ENCODE measurements at places on chromosomes 4 and X.
A peak's percentile ranks its signal among the peaks of the same experiment; 100 is the strongest.

GRCh38 chrX:23598575-23598974 lies 68.7 kb upstream of the PRDX4 start:
- no peak for DNase-seq

DNA sequence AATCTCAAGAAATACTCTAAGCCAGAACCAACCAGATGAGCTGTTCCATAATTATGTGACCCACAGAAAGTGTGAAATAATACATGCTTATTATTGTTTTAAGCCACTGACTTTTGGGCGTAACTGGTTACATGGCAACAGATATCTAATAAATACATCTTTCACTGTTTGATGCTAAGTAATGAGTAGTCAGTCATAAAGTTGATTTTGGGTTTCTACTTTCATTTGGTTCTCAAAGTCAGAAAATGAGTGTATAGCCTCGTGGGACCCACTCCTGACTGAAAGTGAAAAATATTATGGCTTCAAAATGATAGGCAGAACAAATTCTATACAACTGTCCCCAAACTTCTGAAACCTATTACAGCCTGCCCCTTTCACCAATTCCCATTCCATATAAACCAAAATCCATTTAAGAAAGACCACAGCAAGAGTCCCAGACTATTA lies 88.0 kb upstream of the CBR4 start:
- DNase-seq, result no peak

GRCh38 chr4:150336676-150337412 lies 245.1 kb upstream of the MAB21L2 start:
- DNase-seq, result peak; percentile 31

GRCh38 chr4:1736812-1737211 lies 15.5 kb downstream of the TACC3 start:
- no peak for DNase-seq

DNA sequence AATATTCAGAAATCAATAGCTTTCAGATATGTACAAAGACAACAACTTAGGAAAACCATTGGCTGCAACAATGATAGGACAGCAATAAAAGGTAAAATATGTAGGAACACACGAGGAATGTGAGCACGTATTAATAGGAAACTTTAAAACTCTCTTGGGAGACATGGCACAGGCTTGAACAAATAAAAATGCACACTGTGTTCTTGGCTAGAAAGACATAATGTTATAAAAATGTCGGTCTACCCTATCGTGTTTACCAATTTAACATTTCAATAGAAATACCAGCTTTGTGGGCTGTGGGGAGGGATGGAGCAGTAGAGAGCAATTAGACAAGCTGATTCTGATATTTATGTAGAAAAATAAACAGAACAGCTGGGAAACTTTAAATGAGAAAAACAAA lies 69.0 kb upstream of the FAM9B start:
- DNase-seq, result no peak

DNA sequence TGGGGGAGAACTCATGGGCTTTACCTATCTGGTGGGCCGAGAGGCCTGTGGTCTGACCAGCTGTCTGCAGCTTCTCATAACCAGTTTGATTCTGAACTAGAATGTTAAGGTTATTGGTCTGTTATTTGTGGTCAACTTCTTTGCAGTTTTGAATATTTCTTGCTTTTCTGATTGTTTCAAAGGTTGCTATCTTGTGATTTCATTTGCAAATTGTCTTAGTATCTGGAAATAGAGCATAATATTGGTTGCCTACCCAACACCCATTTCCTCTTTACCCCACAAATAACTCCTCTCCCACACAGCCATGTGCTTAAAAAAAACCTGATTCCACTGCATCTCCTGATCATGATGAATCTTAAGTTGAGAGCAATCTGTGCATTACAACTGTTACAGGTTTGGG lies 39.1 kb upstream of the BMP2K start:
- DNase-seq, result no peak

- no peak for DNase-seq
These were observed 33.7 kb upstream of the TXK start for GRCh38 chr4:48167538-48168263.

GRCh38 chr4:4781936-4782707 lies 77.3 kb upstream of the MSX1 start:
- DNase-seq, result no peak

DNA sequence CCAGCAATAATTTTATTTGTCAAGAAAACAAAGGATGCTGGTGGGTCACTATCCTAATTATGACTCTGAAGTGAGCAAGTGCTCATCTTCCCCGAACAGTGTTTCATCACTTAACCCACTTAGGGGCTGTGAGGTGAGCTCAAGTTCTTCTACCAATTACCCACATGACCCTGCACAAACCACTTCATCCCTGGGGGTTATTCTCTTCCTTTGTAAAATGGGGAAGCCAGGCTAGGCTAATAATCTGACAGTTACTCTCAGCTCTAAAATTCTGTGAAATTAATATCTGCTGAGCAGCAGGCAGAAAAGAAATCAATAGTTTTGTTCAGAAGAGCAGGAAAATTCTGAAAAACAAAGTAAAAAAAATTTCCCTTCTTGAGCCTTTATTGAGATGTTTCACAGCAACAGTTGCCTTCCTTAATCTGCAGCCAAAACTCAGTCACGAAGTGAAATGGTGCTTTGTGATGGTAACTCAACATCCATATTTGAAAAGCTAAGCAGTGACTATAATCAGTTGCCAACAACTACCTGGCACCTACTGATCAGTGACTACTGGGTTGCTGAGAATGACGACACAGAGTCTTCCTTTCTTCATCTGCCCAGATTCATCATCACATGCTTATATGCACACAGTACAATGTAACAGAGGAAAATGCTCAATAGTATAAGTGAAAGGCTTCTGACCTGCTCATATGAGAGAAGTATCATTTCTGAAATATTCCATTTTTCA lies 24.1 kb downstream of the ATP8A1 start:
- no peak for DNase-seq

- DNase-seq, result no peak
These were observed 78.9 kb upstream of the PPP2R3B start for GRCh38 chrX:465418-466215.

DNA sequence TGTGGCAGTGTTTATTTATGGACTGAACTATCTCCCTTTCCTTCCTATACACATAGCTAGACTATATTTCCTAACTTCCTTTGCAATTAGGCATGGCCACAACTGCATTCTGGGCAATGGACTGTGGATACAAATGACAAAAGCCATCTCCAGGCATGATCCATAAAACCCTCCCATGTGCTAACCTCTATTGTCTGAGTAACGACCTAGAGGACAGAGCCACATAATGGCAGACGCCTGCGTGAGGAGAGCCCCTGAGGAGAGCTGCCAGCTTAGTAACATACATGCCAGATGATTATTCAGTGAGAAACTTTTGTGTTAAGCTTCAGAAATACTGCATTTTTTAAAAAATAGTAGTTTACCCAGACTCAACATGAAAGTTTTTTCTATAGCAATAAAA lies 142.9 kb downstream of the ADGRA3 start:
- DNase-seq, result no peak

- DNase-seq, result no peak
These were observed 167.1 kb downstream of the MAML3 start for GRCh38 chr4:139986689-139987501.

DNA sequence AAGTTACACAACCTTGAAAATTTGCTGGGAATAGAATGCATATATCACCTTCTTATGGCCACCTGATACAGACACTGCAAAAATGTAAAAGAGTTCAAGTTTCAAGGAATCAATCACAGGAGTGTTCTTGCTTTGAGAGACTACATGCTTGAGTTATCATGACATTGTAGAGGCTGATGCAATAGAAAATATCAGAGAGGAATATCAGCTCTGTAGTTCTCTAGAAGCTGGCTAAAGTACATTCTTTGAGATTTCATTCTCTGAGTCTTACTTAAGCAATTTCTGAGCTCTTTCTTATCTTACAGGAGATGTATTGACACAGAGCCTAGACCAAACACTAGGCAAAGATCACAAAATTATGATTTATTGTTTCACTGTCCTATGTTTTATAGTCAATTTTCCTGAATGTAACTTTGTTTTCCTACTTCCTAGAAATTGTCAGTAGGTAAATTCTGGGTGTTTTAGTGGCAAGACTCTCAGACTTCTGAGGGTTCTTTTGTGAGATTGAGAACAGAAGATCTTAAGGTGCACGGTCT lies 152.1 kb upstream of the HPGD start:
- no peak for DNase-seq

DNA sequence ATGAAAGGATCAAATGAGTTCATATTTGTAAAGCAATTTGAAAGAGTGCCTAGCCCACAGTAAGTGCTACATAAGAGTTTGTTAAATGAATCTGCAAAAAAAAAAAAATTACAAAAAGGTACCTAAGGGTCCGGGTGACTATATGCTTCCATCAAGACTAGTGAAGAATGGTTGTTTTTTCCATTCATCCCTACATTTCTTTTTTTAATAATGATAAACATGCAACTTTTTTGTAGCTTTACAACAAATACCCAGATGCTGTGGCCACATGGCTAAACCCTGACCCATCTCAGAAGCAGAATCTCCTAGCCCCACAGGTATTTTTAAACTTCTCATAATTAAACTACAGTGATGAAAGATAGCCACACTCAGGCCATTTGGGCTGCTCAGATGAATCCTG lies 4.3 kb downstream of the SPP1 start:
- DNase-seq, result no peak

DNA sequence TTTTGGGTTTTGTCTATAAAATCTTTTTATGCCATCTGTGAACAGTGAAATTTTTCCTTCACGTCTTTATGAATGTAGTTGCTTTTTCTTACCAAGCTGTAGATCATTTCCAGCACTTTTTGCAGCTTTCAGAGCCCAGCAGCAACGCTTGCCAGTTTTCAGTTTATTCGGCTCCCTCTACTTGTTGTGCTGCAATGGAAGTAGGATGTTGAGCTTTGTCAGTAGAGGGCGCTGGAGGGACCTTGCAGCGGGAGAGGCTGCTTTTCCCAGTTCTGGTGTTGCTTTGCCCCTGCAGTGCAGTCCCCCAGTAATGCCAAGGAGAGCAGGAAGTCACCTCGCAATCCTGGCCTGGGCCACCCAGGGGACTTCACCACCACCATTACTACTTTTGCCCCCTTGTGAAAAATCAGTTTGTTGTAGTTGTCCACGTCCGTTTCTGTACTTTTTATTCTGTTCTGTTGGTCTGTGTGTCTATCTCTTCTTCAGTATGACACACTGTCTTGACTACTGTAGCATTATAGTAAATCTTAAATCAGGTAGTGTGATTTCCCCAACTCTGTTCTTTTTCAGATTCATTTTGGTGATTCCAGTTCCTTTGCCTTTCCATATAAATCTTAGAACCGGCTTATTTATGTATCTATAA lies 21.8 kb downstream of the CMC4 start:
- peak; percentile 81 for DNase-seq

- no peak for DNase-seq
These were observed 60.4 kb upstream of the TAF9B start for GRCh38 chrX:78199851-78200250.

DNA sequence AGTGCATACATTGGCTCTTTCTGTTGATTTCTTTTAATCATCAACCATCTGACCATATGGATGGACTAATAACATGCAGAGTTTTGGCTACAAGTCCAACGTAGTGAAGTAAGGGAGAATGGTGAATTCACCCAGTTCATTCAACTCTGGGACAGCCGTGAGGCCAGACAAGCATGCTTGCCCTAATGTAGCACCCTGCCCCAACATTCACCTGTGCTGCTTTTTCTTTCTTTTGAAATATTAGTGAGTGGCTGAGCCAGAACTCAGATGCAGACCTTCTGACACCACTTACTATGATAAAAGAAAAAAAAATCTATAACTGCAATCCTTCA lies 17.5 kb downstream of the ARSJ start:
- no peak for DNase-seq

DNA sequence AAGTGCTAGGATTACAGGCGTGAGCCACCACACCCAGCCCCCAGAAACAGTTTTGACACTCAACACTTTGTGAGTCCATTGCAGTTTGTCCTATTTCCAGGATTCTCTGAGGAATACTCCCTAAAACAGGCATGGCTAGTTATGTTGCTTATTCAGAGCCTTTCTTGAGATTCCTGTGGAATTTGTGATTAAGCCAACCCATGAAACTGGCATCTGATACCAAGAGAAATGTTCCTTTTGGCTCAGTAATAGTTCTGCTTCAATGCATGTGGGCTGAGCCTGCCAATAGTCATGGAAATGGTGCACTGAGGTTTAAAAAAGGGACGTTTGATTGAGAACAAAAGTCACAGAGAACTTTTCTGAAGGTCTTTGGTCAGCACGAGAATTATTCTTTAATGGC lies 241.7 kb downstream of the PPP1R2C start:
- no peak for DNase-seq

DNA sequence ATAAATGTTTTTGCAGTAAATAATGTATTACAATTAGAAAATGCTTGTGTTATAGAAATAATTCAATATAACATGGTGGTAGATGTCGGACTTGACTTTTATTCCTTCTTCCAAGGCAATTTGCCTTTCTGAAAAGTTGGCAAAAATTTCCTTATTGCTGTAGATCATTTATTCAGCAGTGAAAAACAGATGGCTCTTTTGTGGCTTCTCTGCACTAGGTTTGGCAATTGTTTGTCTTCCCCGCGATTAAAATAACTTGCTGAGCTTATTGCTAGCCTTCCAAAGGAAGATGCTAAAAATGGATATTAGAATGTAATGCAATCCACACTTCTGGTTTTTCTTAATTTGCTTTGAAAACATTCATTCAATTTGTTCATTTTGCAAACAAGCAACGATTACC lies 1977.9 kb upstream of the ADGRL3 start:
- no peak for DNase-seq

- no peak for DNase-seq
These were observed 25.1 kb upstream of the PRDM8 start for GRCh38 chr4:80172203-80172602.

DNA sequence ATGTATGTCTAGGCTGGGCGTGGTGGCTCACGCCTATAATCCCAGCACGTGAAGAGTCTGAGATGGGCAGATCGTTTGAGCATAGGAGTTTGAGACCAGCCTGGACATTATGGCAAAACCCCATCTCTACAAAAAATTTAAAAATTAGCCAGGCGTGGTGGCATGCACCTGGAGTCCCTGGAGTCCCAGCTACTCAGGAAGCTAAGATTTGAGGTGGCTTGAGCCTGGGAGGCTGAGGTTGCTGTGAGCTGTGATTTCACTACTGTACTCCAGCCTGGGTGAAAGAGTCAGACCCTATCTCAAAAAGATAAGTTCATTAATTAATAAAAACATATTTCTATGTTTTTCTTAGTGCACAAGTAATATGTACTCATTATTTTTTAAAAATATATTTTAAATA lies 238.1 kb downstream of the ARHGAP24 start:
- no peak for DNase-seq

- DNase-seq, result peak; percentile 2
These were observed 80.8 kb upstream of the ARX start for GRCh38 chrX:25096522-25097045.

DNA sequence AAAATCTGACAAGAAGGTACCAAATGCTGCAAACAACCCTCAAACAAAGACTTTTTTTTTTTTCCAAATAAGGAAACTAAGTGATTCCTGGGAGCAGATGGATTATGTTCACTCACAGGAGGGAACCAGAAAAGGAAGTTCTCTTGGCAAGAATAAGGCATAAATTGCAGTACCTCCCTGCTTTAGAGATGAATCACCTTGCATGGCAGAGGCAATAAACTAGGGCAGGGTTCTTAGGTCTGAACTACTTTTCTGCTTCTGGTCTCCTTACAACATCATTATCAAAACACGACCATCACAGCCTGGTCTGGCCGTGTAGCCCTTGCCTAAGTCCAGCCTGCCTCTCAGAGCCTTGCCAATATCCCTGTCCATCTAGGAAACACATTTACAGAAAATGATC lies 6.3 kb downstream of the TMEM31 start:
- DNase-seq, result no peak

GRCh38 chr4:146998157-146998556 lies 52.5 kb upstream of the TTC29 start:
- DNase-seq, result no peak
